ENCODE measurements at places on chromosomes 4 and X.

DNA sequence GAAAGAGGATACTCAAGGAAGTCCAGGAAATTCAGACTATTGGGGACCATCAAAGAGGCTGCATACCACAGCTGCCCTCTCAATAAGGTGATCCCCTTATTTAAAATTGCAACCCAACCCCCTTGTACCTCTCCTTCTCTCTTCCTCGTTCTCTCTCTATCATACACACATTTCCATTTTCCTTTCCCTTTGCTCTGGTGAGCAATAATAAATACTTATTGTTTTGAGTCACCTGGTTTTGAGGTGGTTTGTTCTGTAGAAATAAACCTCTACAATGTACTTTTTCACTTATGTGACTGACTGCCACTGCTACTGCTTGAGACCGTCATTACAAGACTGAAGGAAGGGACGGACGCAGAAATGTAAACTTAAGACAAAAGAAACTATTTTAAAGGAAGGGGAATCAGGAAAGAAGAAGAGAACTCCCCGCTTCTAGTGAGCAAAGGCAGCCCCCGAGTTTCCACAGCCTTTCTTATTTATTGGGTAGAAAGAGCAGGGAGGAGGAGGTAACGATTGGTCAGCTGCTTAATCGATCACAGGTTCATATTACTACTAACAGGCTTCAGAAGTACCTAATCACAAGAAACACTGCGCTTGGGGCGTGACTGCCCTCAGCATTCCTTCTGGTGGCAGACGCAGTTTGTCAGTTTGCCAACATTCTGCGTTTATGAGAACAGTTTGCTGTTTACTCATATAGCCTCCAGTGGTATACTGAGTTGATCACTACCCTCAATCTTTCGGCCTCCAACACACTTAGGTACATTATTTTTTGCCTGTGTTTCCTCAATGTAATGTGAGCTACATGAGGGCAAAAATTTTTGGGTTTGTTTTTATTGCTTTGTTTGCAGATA is 16.9 kb upstream of the TMEM165 start:
- peak; percentile 81 for DNase-seq

GRCh38 chrX:154357205-154357604 is 17.2 kb downstream of the FLNA start:
- DNase-seq: peak; percentile 15

DNA sequence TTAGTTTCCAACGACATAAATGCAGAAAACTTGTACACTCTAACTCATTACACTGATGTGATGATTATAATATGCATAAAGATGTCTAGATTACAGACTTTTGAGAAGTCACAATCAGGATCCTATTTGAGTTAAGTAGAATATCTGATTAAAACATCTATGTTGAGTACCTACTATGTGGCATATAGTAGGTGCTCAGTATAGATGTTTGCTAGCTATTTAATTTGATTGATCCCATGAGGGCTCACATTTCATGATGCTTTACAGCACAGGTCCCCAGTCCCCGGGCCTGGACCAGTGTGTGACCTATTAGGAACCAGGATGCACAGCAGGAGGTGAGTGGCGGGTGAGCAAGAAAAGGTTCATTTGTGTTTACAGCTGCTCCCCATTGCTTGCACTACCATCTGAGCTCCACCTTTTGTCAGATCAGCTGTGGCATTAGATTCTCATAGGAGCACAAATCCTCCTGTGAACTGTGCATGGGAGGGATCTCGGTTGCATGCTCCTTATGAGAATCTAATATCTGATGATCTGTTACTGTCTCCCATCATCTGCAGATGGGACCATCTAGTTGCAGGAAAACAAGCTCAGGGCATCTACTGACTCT is 33.0 kb upstream of the CXCL8 start:
- DNase-seq: no peak

GRCh38 chr4:8209181-8209874 is 10.2 kb downstream of the SH3TC1 start:
- no peak for DNase-seq

DNA sequence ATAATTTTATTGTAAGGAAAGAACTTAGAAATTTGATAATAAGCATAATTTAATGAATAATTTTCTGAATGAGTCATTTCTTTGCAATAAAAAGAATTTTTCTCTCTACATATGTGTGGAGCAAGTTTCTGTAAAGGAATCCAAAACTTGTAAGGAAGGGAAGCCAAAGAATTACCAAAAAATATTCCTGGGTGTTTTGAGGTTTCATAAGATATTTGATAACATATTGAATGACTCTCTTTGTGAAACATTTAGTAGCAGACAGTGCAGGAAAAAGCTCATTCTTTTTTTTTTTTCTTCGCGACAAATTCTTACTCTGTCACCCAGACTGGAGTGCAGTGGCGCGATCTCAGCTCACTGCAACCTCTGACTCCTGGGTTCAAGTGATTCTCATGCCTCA is 469.0 kb upstream of the MAGEB2 start:
- peak; percentile 32 for DNase-seq

GRCh38 chr4:140637836-140638235 is 69.1 kb upstream of the UCP1 start:
- DNase-seq: peak; percentile 31

All from EH (cell line).